ENCODE measurements at places on chromosomes 13 and 19.

GRCh38 chr19:6667114-6667627 lies 2.8 kb downstream of the TNFSF14 start:
- peak; percentile 74 for DNase-seq

DNA sequence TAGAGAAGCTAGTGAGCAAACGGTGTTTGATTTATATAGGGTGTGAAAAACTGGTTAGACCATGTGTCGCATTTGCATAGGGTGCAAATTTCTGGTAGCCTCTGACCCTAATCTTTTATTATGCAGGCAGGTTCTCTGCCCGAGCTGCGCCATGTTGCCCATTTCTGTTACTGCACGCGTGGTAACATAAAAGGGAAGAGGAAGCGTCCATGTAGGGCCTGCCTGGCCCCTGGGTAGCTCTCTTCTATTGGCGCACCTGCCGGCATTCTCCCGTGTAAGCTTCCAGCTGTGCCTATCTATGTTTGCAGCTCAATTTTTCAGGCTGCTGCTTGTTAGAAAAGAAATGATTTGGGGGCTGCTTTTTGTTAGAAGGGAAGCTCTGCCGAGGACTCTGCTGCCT lies 14.0 kb upstream of the CD70 start:
- no peak for DNase-seq

- no peak for DNase-seq
Measured at GRCh38 chr19:30450100-30450499, 77.9 kb downstream of the ZNF536 start.

GRCh38 chr13:73417012-73417615 lies 358.3 kb downstream of the KLF5 start:
- no peak for DNase-seq

- no peak for DNase-seq
Measured at GRCh38 chr13:109989686-109990085, 203.3 kb upstream of the IRS2 start.

DNA sequence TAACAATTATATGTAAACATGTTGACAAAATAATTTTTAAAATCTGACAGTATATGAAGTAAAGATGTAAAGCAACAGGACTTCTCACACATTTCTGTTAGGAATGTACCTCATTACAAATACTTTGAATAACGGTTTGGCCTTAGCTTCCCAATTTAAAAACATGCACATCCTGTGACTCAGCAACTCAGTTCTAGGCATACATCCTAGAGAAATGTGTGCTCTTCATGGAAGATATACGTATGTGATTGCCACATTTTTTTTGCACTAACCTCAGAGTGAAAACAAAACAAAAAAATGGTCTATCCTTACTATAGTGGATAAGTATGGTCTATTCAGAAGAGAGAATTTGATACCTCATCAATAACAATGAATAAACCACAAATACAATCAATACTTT lies 314.6 kb downstream of the LIG4 start:
- no peak for DNase-seq

DNA sequence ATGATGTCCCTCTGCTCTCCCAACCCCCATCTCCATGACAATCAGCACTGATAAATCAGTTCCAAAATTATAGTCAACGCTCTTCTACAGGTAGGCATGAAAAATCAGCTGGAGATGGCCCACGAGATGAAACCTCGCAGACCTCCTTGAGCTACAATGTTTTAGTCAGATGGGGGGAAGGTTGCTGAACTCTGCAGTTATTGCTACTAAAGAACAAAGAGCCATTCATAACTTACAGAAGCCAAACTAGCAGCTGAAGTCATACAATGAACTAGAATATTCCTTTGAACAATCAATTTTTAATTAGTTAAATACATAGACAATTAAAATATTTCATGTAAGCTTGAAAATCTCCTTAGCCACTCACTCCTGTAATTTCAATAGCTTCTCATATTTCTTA lies 179.2 kb downstream of the NHLRC3 start:
- DNase-seq: no peak

GRCh38 chr13:75181906-75182305 lies 300.1 kb downstream of the TBC1D4 start:
- no peak for DNase-seq

DNA sequence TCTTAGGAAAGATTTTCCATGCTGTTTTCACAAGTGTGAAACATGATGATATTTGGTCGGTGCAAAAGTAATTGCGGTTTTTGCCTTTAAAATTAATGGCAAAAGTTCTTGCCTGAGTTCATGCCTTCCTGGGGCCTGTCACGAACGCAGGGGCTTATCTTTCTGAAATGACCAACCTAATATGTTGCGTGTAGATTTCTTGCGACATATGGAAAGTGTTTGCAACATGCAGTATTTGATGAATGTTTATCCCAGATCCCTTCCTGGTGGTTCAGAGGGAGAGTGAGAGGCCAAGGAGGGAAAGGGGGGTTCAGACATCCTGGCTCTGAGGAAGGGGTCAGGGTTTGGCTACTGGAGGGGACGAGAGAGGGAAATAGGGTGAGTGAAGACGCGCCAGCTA lies 72.0 kb downstream of the TEX29 start:
- no peak for DNase-seq

Data from activated CD4-positive, alpha-beta memory T cell treated with anti-CD3 and anti-CD28 coated beads for 36 hours (primary cell).